GM23248 (cell line): ENCODE measurements at places on chromosomes 7 and 10. TPM values are rescaled to one million over a fixed set of nuclear protein-coding genes. Genes with fewer than 3 reads are reported as not detected.
A peak's percentile ranks its signal among the peaks of the same experiment; 100 is the strongest.

- peak; percentile 19 for DNase-seq
These were observed 43.1 kb downstream of the DENND2A start for GRCh38 chr7:140597428-140597949.

Gene IL15RA
- 0.89 and 7.0 TPM in 2 replicates for total RNA-seq

GRCh38 chr10:117107238-117107637 is 30.8 kb downstream of the VAX1 start:
- DNase-seq, result no peak

DNA sequence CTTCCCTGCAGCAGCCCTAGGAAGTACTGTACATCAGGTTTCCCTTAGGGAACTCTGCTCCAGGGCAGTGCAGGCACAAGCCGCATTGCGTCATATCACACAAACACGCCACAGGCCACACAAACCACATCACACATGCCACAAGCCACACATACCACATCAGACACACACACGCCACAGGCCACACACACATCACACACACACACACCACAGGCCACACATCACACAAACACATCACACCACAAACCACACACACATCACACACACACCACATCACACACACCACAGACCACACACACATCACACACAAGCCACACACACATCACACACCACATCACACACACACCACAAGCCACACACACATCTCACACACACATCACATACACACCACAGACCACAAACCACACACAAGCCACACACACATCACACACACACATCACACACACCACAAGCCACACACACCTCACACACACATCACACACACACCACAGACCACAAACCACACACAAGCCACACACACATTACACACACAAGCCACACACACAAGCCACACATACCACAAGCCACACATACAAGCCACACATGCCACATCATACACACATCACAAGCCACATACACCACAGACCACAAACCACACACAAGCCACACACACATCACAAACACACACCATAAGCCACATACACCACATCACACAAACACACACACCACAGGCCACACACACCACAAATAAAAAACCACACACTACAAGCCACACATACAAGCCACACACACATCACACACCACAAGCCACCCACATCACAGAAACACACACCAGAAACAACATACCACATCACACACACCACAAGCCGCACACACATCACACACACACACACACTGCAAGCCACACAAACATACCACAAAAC is 53.4 kb downstream of the TMEM209 start:
- peak; percentile 35 for DNase-seq

Gene DTX2
- total RNA-seq, result 3.8 and 4.3 TPM in 2 replicates

Gene RBP4
- 1.1 TPM in 1 of 2 replicates, not detected in the other for total RNA-seq

DNA sequence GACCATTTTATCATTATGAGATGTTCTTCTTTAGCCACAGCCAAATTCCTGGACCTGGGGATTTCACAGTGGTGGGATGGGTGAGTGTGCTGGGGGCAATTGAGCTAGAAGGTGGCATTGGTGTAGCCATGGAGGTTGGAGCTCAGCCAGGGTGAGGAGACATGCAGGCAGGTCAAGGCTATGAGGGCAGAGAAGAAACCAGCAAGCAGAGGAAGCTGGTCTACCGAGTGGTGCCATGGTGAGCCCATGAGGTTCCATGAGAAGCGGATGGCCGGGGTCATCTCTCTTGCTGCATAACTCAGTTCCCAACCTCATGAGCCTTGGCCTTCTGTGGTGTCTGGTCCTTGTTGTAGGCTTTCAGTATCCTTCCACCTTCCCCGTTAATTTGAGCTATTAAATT is 91.4 kb downstream of the CARD11 start:
- no peak for DNase-seq

DNA sequence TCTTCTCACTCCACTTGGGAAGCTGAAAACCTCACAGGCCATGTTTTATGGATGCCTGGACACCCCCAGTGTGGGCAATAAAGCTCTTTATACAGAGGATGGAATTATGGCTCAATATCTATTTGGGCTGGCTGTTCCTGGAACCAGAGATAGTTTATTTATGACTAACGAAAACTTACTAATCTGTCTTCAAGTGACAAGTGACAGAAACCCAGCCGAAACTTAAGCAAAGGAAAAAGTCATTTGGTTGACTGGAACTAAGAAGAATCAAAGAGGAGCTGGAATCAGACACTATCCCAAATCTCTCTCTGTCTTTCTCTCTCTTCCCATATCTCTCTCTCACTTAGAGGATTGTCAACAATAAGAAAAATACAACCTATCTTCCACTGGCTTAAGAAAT is 78.3 kb upstream of the CDK6 start:
- no peak for DNase-seq

DNA sequence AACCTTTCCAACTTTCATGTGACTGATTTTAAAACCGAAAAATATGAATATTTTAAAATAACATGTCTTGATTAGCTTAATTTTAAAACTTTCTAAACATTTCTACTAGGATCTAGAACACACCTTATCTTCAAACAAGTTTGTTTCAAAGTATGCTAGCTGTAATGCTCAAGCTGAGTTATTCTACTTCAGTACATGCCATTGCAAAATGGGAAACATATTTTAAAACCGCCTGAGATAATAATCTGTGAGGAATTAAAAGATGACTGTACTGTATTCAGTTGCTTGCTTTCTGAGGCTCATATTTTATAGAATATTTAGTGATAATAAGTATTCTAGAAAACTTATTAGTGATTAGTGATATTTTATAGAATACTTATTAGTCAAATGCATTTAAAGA is 99.6 kb downstream of the LMBR1 start:
- peak; percentile 6 for DNase-seq

DNA sequence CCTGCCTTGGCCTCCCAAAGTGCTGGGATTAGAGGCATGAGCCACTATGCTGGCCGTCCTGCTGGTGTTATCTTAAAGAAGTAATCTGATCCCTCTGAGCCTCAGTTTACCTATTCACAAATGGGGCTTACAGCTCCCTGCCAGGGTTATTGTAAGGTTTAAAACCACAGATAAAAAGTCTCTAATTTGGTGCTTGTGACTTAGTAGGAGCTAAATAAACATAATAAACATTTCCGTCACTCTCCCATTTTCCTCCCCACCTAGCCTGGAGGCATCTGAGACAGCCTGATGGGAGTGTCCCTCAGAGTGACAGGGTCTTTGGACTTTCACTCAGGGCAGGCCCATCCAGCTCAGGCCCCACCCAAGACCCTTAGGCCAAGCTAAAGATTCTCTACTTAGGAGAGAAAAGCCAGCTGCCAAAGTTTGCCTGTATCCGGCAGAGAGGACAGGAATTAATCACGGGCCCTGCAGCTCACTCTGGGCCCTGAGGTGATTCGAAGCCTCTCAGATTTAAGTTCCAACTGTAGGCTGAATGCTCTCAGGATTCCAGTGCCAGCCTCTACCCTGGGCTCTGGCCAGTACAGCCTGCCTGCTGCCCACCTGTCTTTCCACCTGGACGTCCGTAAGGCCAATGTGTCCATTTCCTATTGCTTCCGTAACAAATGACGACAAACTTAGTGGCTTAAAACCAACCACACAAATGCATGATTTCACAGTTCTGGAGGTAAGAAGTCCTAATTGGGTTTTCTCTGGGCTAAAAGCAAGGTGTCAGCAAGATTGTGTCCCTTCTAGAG is 21.8 kb upstream of the DUSP5 start:
- no peak for DNase-seq

DNA sequence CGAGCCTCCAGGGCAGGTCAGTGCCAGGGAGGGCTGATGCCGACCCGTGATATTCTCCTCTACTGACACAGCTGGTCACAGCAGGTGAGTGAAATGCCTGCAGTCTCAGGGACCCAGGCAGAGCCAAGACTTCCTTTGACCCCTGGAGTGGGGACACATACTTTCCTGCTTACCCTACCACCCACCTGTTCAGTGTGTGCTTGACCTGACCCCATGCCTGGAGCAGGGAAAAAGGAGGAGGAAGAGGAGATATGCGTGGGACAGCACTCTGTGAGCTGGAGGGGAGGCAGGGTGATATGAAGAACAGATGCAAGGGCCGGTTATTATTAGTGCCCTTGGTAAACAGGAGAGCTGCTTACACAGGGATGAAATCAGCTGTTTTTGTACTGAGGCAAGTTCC is 40.8 kb upstream of the WIPF3 start:
- DNase-seq, result no peak

Gene SUN3
- total RNA-seq, result not detected in 2 replicates

DNA sequence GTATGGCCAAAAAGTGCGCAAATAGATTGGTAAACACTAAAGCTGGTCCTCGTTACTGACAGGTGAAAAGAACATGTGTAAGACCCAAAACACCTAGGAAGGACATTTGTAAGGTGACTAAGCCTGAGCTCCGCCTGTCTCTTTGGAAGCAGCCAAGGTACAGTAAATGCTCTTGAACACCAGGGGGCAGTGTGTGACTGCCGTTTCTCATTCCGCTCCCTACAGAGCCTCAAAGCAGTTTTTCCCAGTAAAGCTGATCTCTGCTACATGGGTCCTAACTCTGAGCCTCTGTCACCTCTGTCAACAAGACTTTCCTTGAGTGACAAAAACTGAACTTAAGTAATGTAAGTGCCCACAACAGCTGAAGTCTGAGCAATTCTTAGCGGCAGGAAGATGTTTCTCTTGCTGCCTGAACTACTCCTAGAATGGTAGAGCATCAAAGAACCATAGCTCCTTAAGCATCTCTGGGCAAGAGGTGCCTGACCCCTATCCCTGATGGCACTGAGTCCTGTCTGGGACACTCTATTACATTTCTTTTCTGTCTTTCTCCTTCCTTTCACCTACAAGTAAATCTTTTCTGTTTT is 238.0 kb upstream of the INHBA start:
- DNase-seq, result peak; percentile 84

DNA sequence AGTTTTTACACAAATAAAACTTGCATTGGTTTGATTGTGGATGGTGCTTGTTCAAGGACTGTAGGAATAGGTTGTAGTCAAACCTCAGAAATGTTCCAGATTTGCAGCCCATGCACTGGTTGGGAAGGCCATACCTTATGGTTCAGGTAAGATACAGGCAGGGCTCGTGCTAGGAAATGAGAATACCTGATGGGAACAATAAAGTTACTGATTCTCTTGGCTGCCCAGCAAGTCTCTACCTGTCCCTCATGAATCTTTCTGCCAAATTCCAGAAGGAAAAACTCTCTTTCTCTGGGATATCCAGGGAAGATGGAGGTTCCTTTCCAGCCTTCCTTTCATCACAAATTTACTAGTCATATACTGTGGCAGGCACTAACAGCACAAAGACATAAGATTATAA is 53.8 kb downstream of the TFAM start:
- no peak for DNase-seq

Gene POR
- total RNA-seq, result 38.2 and 42.7 TPM in 2 replicates

Gene BHLHA15
- not detected in 2 replicates for total RNA-seq

DNA sequence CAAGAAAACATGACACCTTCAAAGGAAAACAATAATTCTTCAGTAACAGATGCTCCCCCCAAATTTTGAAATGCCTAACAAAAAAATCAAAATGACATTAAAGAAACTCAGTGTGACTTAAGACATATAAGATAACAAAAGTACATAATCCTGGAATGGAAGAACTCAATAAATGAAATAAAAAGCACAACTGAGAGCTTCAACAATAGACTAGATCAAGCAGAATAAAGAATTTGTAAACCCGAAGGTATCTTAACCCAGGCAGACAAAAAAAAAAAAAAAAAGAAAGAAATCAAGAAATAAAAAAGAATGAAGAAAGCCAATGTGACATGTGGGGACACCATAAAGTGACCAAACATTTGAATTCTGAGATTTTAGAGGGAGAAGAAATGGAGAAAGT is 27.7 kb upstream of the LRRD1 start:
- DNase-seq, result no peak
